ENCODE measurements at places on chromosomes 12 and 14. TPM values are rescaled to one million over a fixed set of nuclear protein-coding genes. Genes with fewer than 3 reads are reported as not detected.
A peak's percentile ranks its signal among the peaks of the same experiment; 100 is the strongest.

DNA sequence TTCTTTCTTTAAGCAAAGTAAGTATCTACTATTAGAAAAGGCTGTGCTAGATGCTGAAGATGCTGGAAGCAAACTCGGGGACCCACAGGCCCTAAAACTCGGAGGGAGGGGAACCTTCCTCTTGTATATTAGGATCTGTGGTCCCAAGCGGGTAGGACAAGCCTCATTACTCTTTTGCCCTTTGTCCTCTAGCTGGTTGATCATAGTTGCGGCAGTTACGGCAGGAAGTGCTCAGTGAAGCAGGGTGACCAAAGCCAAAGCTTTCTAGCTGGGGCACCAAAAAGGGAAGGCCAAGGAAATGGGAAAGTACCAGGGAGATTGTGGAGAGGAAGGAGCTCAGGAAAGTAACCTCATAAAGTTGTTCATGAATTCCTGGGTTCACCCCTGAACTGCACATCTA, 76.3 kb downstream of the SCFD1 start:
- DNase-seq, result no peak
- H3K27ac ChIP-seq, result no peak overlapping the region
- no peaks in the 10 kb centered on the region for H3K27me3 ChIP-seq

B4GALNT1 gene
- not detected for total RNA-seq

DNA sequence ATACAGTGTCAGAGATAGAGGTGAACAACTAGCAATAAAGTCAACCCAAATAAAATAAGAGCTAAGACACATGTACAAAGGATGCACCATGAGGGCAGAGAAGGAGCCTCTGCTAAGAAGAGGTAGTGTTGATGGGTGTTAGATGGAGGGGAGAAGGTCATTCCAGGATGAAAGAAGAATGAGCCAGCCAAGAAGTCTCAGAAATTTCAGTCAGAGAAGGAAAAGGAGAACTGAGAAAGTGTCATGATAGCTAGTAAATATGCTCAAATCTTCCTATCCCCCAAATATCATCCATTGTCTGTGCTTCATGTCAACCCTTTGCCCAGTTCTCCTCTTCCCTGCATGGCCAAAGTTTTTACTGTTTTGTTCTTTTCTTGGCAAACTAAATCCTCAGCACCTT, 225.2 kb upstream of the BTG1 start:
- no peak overlapping the region for H3K4me3 ChIP-seq
- no peaks in the 10 kb centered on the region for H3K4me1 ChIP-seq
- no peak overlapping the region for H3K27ac ChIP-seq
- DNase-seq, result no peak
- H3K27me3 ChIP-seq, result no peaks in the 10 kb centered on the region

GRCh38 chr14:75547552-75548250, 25.4 kb downstream of the BATF start:
- no peak overlapping the region for H3K4me3 ChIP-seq
- H3K4me1 ChIP-seq, result peaks cover 45% of the 10 kb centered on the region
- H3K27ac ChIP-seq, result no peak overlapping the region
- DNase-seq, result no peak
- no peaks in the 10 kb centered on the region for H3K27me3 ChIP-seq

DNA sequence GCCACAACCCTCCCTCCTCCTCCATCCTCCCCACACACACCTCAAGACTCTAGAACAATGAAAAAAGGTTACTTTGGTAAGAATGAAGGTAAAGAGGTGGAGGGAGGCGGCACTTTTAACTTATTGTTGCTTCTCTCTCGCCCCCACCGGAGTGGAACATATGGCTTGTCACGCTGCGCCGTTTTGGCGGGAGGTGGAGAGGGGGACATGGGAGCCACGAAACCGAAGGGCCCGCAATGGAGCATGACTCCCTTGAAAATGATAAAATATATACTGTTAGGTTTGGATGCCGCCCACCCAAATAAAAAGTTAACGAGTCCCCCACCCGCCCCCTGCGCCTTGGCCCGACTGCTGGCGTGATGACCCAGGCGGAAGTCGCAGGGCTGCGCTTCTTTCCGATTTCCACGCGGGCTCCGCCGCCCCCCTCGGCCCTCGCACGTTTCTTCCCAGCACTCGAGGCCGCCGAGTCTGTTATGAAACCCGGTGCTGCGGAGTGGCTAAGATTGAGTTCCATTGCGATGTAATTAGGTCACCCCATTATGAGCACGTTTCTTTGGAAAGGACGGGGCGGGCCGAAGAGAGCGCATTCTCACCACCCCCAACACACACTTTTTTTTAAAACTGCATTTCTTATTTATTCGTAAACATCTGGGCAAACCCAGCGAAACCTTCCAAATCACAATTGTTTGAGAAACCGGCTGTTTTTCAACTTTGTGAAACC, 1.4 kb upstream of the ZFP36L1 start:
- H3K27me3 ChIP-seq, result no peaks in the 10 kb centered on the region
- H3K4me3 ChIP-seq, result peak overlapping the region; percentile 88
